NCI-H2107 (cell line): ENCODE measurements at places on chromosomes 11 and 22.
A peak's percentile ranks its signal among the peaks of the same experiment; 100 is the strongest.

DNA sequence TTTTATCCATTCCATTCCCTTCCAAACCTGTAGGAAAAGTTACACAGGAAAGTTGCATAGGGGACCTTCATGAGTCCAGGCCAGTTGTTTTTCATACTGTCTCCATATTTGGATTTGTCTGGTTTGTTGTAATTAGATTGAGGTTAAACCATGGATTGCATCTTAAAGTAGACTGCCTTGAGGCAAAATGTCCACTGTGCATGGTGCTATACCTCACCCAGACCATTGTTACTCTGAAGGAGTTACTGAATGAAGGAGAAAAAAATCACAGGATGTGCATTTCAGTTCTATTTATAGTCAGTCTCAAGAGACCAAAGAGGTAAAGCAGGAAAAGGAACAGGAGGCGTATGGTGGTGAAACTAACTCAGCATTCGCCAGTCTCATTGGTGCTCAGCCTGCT is 29.6 kb upstream of the L3MBTL2 start:
- DNase-seq, result no peak

DNA sequence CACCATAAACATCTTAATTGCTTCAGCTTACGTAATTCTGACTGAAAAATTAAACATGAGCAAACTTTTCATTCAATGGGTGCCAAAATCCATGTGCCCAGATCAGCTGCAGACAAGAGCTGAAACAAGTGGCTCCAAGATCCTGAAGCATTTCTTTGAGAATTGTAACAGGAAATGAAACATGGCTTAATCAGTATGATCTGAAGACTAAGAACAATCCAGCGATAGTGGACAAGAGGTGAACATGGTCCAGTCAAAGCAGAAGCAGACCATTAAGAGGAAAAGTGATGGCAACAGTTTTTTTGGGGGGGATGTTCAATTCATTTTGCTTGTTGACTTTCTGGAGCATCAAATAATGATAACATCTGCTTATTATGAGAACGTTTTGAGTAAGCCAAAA is 1964.5 kb upstream of the RAG2 start:
- DNase-seq, result no peak

DNA sequence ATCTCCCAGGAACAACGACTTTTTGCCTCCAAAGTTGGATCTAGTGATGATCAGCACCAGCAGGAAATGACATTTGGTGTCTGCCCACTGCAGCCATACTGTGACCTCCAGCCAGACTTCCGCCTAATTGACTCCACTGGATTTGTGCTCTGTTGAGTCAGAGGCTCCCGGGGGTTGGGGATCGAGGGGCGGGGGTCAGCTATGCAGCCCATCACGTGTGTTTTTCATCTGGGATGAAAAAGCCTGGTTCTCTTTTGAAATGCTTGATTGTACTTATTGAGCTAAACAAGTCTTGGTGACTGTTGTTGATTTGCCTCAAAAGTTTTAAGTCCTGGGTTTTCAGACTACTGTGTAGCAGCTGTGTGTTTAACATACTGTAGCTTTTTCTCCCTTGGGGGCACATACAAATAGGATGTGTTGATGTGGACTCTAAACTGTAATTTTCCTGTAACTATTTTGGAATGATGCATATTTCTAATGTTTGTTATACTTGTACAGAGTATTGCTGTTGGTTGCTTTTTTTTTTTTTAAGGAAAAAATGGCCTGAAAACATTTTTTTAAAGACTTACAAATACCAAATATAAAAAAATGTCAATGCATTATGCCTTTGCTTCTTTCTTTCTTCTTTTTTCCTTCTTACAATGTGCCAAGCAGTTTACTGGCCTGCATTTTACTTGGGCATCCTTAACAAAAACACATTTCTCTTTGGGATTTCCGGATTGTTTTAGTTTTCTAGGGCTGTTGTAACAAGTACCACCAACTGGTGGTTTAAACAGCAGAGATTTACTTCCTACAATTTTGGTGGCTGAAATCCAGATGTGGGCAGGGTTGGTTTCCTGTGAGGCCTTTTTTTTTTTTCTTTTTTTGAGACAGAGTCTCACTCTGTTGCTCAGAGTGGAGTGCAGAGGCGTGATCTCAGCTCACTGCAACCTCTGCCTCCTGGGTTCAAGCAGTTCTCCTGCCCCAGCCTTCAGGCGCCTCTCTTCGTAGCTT is 46.1 kb upstream of the OR4B1 start:
- no peak for DNase-seq

GRCh38 chr11:34654483-34655334 is 33.8 kb downstream of the EHF start:
- peak; percentile 70 for DNase-seq

GRCh38 chr22:50057278-50058060 is 629 bp downstream of the TTLL8 start:
- DNase-seq, result no peak

- DNase-seq, result no peak
Measured at GRCh38 chr22:24976442-24977218, 24.1 kb downstream of the KIAA1671 start.

DNA sequence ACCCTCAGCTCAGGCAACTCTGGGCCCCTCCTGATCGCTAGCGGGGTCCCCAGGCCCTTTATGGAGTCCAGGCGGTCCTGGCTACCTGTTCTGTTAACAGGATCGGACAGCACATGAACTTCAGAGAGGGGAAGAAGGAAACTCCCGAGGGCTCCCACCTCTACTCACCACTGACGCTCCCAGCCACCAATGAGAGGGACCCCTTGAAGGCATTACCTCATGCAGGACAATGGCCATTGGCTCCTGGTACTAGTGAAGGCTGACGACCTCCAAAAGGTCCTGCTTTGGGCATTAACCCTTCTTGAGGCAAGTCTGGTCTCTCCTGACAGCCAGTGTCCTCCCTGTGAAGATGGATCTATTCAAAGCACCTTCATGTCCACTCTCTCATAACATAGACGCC is 71.5 kb upstream of the LMO1 start:
- no peak for DNase-seq

- no peak for DNase-seq
Measured at GRCh38 chr11:7630002-7630401, 43.3 kb downstream of the CYB5R2 start.

GRCh38 chr11:408154-409007 is 6.4 kb downstream of the SIGIRR start:
- DNase-seq, result no peak

GRCh38 chr11:89498845-89499448 is 7.8 kb upstream of the NOX4 start:
- DNase-seq, result no peak

DNA sequence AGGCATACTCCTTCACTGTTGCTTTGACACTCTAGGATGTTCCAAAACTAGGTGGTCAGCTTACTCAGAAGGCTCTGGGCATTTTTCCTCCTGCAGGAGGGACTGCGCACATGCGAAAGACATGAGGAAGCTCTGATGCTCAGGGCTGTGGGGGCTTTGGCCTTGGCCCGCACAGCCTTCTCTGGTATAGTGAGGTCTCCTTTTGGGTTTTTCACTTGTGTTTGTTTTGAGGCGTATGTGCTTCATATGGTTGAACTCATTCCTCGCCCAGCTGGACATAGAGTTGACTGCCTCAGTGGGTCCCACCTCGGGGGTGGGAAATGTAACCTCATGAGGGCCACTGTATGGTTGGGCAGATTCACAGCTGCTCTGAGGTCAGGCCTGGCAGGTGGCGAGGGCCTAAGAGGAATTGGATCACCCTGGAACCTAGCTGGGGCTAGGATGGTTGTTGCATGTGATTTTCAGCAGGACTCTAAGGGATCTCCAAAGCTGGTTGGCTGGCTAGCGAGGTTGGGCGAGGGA is 63.7 kb downstream of the PTPRJ start:
- DNase-seq, result no peak

DNA sequence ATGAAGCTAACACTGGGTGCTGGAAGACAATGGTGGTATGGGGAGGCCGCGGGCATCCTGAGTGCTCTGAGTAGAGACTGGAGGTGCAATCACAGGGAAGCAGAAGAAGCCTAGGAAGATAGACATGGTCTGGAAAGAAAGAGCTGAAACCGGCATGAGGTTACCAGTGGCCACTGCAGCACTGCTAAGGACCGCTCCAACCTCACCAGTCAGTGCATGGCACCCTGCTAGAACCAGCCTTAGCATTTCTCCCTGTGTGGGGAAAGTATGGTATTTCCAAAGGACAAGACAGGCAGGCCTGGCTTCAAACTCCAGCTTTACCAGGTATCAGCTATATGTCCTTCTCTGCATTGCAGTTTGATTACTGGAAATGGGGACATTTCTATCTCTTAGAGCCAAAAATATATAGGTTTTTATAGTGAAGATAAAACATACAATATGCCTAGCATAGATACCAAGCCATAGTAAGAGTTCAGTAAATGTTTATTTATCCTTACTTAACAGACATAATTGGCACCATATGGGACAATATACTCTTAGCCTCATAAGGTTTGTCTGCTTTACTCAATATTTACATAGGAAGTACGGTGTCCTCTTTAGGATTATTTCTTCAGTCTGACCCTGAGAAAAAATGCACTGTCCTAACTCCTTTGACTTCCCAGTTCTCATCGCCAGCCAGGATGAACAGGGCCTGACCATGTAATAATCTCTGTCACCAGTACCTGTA is 231.1 kb downstream of the TENM4 start:
- DNase-seq, result no peak

DNA sequence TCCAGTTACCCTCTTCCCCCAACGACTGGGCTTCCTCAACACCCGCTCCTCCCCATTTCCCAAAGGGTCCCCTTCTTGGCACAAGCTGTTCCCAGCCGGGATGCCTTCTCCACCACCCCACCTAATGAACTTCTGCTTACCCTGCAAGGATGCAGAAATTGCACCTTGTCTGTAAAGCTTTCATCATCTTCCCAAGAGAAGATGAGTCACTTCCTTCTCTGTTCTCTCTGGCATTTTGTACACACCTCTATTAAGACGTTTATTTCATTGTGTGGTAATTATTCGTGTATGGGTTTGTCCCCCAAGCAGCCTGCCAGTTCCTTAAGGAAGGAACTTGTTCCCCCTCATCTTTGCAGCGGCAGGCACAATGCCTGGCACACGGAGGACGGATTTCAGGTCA is 351.1 kb downstream of the CADM1 start:
- DNase-seq, result no peak

DNA sequence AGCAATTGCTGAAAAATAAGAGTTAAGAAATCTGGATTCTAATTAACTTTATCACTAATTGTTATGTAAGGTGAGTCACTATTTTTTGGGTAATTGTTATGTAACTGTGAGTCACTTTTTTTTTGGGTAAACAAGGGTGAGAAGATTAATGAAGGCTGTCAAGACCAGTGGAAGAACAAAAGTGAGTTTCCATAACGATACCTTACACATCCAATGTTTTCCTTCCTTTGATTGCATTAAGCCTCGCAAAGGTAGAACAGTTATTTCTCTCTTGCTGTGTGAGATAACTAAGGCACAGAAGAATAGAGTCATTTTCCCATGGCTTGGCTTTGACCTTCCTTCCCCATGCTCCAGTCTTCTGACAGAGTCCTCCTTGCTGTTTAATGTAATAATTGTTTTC is 374.7 kb downstream of the DDX10 start:
- no peak for DNase-seq

DNA sequence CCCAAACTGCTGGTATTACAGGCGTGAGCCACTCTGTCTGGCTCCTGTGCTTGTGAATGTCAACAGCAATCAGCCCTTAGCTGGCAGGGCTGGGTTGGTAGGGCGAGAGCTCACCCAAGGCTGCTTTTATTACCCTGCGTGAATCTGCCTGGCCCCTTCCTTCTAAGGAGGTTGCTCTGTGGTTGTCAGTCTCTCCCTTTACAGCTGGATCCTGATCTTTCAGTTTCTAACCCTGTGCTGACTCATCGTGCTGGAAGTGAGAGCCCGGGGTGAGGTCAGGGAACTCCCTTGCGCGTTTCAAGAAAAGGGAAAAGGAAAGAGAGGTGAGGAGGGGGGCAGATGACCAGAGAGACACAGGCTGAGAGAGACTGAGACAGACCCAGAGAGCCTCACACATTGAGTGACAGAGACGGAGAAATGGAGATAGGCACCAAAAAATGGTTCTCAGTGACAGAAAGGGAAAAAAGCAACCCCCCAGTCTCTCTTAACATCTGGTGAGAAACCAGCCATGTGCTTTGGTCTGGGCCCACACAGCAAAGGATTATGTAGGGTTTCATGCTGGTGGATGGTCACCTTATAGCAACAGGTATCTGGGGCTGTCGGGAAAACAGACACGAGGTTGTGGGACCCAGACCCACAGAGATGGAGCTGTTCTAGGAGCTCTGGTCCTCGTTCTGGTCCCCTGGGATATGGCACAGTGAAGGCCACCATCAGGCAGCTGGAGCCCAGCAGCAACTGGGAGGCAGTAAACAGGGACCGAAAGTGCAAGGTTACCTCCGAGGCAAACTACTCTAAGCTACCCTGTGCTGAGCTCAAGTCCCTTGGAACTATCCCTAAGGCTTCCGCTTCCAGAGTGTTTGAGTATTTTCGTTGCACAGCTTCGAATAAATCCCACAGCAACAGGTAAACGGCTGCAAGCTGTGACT is 2.5 kb downstream of the TCN2 start:
- no peak for DNase-seq

DNA sequence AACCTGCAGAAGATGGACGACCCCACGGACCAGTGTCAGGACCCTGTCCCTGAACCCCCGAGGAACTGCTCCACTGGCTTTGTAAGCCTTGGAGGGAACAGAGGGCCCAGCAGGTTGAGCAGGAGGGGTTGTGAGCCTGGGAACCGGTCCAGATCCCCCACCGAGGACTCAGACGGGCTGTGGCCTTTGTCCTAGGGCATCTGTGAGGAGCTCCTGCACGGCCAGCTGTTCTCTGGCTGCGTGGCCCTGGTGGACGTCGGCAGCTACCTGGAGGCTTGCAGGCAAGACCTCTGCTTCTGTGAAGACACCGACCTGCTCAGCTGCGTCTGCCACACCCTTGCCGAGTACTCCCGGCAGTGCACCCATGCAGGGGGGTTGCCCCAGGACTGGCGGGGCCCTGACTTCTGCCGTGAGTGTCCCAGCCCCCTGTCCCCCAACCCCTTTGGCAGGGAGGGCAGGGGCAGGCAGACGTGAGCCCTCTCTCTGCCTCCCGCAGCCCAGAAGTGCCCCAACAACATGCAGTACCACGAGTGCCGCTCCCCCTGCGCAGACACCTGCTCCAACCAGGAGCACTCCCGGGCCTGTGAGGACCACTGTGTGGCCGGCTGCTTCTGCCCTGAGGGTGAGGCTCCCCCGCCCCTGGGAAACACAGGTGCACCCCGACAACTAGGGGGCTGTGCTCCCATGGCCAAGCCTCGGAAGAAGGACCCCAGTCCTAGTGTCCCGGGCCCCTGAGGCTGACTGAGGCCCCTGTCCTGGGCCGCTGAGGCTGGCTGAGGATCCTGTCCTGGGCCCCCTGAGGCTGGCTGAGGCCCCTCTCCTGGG is 6.4 kb downstream of the MUC5AC start:
- no peak for DNase-seq
